ENCODE measurements at places on chromosomes 2 and 18.

DNA sequence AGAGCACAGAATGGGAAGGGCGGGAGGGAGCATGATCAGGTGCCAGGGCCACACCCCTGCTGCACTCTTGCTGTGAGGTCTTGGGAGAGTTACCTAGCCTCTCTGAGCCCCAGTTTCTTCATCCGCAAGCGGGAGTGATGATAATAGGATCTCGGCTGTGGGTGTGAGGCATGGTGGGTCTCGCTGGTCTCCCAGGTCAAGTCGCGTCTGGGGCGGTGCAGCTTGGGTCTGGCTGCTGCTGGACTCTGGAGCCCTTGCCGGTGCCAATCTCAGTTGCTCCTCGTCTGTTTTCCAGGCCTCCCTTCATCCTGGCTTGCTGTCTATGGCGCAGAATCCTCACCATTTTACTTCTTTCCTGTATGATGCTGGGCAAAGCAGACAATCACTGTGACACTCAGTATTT, 130.3 kb upstream of the RAB12 start:
- no peak for DNase-seq

DNA sequence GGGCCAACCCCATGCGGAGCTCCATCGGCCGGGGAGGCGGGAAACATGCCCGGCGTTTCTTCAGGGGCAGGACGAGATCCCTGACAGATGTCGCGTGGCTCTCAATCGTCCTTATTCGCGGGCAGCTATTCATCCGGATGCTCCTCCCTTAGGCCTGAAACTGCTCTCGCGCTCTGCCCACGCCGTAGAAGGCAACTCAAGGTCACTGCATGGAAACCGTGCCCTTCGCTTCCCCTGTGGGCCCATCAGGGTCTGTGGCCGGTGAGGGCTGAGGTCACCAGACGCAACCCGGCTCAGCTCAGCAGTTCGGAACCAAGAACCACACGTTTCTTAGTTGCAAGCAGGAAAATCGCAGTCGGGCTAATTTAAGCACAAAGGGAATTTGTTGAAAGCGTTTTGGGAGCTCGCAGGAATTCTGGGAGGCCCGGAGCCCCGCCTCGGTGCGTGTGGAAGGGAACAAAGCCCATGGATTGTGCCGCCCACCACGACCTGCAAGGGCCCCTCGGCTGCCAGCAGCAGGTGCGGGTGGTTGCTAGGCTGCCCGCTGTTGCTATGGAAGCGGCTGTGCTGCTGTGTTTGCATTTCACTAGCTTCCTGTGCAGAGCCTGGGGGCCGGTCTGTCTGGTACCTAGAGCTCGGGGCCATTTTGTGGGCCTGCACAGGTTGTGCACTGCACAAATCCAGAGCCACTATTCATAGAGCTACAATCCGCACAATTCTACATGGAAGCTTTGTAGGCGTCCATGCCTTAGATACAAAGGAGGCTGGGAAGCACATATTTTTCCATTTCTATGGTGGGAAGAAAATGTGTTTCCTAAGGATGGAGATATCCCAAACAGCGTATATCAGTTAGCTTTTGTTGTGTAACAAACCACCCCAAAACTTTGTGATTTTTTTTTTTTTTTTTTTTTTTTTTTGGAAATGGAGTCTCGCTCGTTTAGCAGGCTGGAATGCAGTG, 6.0 kb upstream of the ALLC start:
- DNase-seq: peak; percentile 73

- no peak for DNase-seq
Observed at GRCh38 chr2:237408335-237409000, 5.5 kb downstream of the COL6A3 start.

DNA sequence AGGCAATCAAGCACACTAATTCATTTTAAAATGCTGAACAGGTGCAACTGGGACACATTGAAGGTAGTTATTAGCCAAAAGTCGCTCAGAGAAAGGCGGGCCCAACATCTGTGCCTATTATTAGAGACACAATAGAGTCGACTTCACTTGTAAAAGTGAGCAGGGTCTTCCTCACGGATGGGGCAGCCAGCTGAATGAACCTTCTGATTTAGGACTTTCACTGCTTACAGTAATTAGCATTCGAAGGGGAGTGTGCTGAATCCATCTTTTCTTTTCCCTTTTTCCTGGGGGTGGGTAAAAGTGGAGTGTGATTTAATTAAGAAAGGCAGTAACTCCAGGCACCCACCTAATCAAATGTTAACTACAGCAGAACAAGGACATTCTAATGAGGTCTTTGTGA, 677.7 kb downstream of the DCDC2C start:
- no peak for DNase-seq

GRCh38 chr2:32489061-32489460, 132.2 kb downstream of the BIRC6 start:
- DNase-seq: no peak

- DNase-seq: no peak
Observed at GRCh38 chr18:7577706-7578105, 10.6 kb downstream of the PTPRM start.
